ENCODE measurements at places on chromosomes 1 and 21. TPM values are rescaled to one million over a fixed set of nuclear protein-coding genes. Genes with fewer than 3 reads are reported as not detected.

DNA sequence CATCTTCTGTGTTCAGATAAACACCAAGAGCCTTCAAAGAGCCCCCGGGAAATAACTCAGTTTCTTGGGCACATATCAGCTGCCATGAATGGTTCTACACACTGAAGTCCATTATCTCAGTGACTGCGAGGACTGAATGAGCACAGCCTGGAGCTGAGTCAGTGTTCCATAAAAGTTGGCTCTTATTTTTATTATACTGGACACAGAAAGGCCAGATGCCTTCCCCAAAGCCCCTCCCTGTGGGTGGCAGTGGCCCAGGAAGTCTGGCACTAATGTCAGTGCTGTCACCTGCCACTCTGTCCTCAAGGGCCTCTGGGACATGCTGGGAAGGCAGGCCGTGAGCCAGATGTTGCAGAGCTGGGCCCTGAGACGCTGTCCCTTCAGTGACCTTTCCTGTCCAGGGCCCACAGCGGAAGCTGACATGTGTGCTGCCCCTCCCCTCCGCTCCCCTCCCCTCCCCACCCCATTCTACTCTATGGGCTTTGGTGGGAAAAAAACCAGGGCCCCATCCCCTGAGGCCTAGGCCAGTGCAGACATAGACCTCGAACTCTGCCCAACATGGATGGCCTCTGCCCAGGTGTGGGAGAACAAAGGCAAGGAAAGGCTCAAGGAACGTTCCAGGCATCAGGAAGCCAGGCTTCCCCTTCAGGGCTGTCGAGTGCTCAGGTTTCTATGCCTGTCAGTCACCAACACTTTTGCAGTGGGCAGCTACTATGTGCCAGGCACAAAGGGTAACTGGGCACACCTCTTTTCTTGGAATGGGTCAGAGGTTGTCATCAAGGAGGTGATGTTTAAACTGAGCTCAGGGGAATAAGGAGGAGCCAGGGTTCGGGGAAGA lies 22.4 kb upstream of the NPPB start:
- DNase-seq = no peak
- no peaks in the 10 kb centered on the region for H3K36me3 ChIP-seq
- H3K27ac ChIP-seq = no peak overlapping the region

The SEMA6C gene
- total RNA-seq = 13.2 TPM

DNA sequence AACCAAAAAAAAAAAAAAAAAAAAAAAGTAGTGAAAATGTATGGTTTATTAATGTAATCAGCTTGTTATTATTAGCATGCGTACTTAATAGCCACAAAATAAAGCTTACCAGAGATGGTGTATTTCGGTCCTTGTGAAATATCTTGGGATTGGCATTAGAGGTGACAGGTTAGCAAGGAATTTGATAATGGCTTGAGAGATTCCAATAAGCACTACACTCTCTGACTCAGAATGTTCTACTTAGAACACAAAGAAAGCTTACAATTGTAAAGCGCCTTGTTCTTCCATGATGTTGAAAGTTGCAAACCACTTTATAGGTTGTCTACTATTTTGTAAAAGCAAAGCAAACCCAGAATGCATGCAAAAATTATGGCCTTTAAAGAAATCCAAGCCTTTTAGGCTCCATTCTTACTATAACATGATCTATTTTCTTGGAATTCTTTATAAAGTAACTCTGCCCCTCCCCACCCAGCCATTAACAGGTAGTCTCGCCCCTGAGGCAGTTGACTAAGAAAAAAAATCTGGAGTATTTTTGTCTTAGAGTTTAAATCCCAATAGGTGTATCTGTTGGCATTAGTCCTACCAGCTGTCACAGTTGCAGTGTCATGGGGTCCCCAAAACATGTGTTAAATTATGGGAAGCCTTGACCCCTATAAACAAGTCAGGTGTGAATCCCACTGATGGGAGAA lies 129.2 kb downstream of the DHRS3 start:
- H3K27me3 ChIP-seq = no peaks in the 10 kb centered on the region
- peaks cover 5% of the 10 kb centered on the region for H3K36me3 ChIP-seq
- no peak overlapping the region for H3K4me3 ChIP-seq
- H3K4me1 ChIP-seq = peaks cover 12% of the 10 kb centered on the region
- no peak overlapping the region for H3K27ac ChIP-seq

The SMIM11 gene
- 8.2 TPM for total RNA-seq

- H3K27ac ChIP-seq = no peak overlapping the region
- no peaks in the 10 kb centered on the region for H3K4me1 ChIP-seq
- no peak for DNase-seq
- no peak overlapping the region for H3K4me3 ChIP-seq
Observed at GRCh38 chr1:246317332-246318035, 189.6 kb downstream of the SMYD3 start.

The PKP1 gene
- total RNA-seq = not detected

The HCRTR1 gene
- not detected for total RNA-seq

- H3K27ac ChIP-seq = no peak overlapping the region
- H3K27me3 ChIP-seq = no peaks in the 10 kb centered on the region
- H3K36me3 ChIP-seq = peaks cover 28% of the 10 kb centered on the region
Observed at GRCh38 chr1:11845641-11846335, 1.8 kb downstream of the NPPA start.

- H3K27ac ChIP-seq = no peak overlapping the region
- no peaks in the 10 kb centered on the region for H3K27me3 ChIP-seq
- H3K4me3 ChIP-seq = no peak overlapping the region
- DNase-seq = no peak
- H3K36me3 ChIP-seq = peaks cover 7% of the 10 kb centered on the region
- no peaks in the 10 kb centered on the region for H3K4me1 ChIP-seq
Observed at GRCh38 chr1:64651841-64652240, 93.0 kb upstream of the RAVER2 start.

- no peaks in the 10 kb centered on the region for H3K36me3 ChIP-seq
- no peak overlapping the region for H3K4me3 ChIP-seq
- no peak overlapping the region for H3K27ac ChIP-seq
Observed at GRCh38 chr1:99751877-99752504, 14.4 kb downstream of the FRRS1 start.

DNA sequence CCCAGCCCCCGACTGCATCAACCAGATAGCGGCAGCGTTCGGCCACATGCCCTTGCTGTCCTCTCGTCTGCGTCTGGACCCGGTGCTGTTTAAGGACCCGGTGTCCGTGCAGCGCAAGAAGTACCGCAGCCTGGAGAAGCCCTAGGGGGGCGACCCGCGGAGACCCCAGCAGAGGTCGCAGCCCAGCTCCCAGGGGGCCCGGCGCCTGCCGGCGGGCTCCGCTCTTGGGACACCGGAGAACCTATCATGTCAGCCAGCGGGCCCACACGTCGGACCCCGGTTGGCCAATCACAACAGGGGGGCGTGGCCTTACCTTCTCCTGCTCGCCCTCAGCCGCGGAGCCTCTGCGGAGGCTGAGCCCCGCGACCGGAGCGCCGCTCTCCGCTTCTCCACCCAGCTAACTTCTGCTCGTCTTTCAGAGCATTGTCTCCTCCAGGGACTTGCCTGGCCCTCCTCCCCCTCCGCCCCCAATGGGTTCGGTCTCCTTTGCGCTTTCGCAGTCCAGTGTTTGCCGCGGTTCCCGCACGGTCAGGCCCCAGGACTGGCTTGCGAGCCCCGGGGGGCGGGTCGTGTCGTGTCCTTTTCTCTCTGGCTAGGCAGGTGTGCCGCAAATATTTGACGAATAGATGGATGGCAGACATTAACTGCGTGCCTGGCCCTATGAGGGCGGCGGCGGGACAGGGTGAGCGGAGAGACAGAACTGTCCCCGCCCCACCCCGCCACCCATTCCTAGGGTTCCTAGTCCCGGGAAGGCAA lies 10.5 kb downstream of the SLC30A2 start:
- peaks cover 10% of the 10 kb centered on the region for H3K4me1 ChIP-seq
- H3K27ac ChIP-seq = peak overlapping the region; percentile 96
- H3K36me3 ChIP-seq = no peaks in the 10 kb centered on the region
- H3K27me3 ChIP-seq = peaks cover 3% of the 10 kb centered on the region

The OR2T2 gene
- total RNA-seq = not detected

The ZNF692 gene
- total RNA-seq = 68.9 TPM

DNA sequence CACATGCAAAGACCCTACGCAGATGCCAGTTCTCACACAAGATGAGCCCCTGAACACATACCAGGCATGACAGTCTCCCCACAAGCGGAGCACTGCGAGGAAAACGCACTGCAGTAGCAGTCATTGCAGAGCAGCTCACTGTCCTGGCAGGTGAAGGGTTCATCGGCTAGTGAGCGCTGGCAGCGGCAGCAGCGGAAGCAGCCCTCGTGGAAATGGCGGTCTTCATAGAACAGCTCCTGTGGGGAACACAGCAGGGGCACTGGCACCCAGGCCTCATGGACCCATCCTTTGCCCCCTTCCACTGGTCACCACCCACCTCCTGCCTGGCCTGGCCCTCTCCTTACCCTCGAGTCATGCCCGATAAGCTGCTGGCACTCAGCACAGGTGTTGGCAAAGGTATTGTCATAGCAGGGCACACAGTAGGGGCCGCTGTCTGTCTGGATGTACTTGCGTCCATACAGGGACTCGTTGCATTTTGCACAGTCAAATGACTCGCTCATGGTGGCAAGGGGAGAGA lies 6.3 kb downstream of the FHL3 start:
- peaks cover 74% of the 10 kb centered on the region for H3K4me1 ChIP-seq
- no peak overlapping the region for H3K4me3 ChIP-seq
- no peak for DNase-seq
- H3K27ac ChIP-seq = peak overlapping the region; percentile 24
- no peaks in the 10 kb centered on the region for H3K27me3 ChIP-seq

- DNase-seq = no peak
- H3K36me3 ChIP-seq = peaks cover 9% of the 10 kb centered on the region
- H3K27me3 ChIP-seq = no peaks in the 10 kb centered on the region
- H3K27ac ChIP-seq = no peak overlapping the region
Observed at GRCh38 chr1:42721926-42722325, 18.1 kb downstream of the CLDN19 start.

- peaks cover 36% of the 10 kb centered on the region for H3K36me3 ChIP-seq
- no peaks in the 10 kb centered on the region for H3K27me3 ChIP-seq
Observed at GRCh38 chr1:119968601-119969000, 72.3 kb upstream of the ADAM30 start.

The NMNAT2 gene
- total RNA-seq = not detected

- DNase-seq = no peak
- H3K36me3 ChIP-seq = no peaks in the 10 kb centered on the region
- H3K27me3 ChIP-seq = peaks cover 14% of the 10 kb centered on the region
- H3K27ac ChIP-seq = no peak overlapping the region
- no peak overlapping the region for H3K4me3 ChIP-seq
- H3K4me1 ChIP-seq = no peaks in the 10 kb centered on the region
Observed at GRCh38 chr1:112264553-112264952, 131.5 kb upstream of the CTTNBP2NL start.

DNA sequence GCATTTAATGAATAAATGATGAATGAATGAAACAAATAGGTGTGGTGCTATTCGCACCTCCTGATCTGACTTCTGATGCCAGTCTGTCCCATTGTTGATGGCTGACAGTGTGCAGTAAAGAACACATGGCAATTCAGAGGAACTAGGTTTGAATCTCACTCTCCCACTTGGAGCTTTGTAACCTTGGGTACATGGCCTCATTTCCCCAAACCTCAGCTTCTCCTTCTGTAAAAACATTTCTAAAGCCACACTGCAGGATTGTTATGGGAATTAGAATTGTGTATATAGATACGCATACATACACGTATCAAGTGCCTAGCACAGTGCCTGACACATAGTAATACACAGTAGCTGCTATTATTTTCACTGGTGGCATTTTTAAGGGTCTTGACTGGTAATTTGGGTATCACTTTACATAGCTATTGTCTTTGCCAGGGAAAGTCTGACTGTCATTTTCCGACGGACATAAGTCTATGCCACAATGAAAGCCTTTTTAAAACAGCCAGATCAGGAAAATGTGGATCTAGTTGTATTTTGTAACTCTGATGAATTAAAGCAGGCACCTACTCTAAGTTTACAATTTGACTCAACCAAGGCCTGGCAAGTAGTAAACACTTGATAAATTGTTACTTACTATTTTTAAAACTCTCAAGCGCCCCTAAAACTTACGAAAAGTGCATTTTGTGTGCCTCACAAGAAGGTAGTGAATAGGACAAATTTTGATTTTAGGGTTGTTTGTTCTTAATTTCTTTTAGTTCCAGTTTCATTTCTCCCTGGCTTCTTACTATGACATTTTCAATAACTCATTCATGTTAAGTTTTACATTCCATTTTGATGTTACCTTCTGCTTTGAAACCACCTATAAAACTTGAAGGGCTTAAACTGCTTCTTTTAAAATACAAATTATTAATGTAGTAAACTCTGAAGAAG lies 164.4 kb downstream of the SDCCAG8 start:
- peaks cover 10% of the 10 kb centered on the region for H3K36me3 ChIP-seq
- H3K4me3 ChIP-seq = no peak overlapping the region
- H3K27me3 ChIP-seq = no peaks in the 10 kb centered on the region
- peaks cover 25% of the 10 kb centered on the region for H3K4me1 ChIP-seq
- no peak for DNase-seq

GRCh38 chr1:11561740-11562139 lies 82.8 kb downstream of the DISP3 start:
- DNase-seq = no peak
- no peak overlapping the region for H3K4me3 ChIP-seq
- H3K27me3 ChIP-seq = peaks cover 42% of the 10 kb centered on the region
- H3K4me1 ChIP-seq = no peaks in the 10 kb centered on the region
- no peaks in the 10 kb centered on the region for H3K36me3 ChIP-seq

The DMBX1 gene
- not detected for total RNA-seq

DNA sequence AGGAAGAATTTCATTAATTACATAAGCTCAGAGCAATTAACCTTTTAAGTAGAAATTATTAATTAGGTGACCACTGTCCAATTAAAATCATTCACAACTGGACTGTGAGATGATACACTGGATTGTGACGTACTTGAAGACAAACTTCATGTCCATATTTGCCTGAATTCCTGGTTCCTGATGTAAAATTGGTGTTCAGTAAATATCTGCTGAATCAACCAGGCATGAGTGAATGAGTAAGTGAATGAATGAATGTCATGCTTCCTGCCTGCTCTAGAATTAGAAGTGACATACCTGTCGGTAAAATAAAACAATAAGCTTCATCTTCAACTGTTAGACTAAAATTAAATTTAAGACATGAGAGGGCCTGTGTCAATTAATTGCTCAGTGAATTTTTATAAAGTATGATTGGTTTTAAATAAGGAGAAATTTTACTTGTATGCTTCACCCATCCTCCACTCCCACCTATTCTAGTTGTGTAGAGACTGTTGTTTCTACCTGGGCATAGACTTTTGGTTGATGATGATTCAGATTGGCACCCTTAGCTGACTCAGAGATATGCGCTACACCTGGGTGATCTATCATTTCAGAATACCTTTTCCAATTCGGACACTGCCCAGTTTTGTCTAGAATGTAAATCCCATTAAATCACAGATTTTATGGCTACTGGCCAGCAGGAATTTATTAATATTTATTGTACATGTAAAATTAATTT lies 56.9 kb upstream of the PTGS2 start:
- H3K27ac ChIP-seq = no peak overlapping the region
- DNase-seq = no peak
- no peaks in the 10 kb centered on the region for H3K36me3 ChIP-seq
- H3K4me1 ChIP-seq = peaks cover 5% of the 10 kb centered on the region

The DISP1 gene
- 6.9 TPM for total RNA-seq

DNA sequence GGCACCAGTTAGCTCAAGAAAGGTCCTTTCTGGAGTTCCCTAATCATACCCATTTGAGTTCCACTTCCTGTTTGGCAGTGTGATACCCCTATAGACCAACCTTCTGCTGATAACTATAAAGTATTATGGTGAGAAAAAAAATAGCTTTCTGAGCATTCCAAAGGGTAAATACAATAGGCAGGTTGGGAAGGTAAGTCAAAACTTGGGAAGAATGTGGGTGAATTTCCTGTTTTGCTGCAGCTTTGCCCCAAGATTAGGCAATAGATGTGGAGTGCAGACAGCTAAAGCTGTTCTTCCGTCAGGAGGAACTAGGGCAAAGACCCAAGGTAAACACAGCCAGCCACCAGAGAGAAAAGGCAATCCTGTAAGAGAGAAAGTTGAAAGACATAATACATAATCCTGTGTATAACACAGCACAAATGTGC lies 49.9 kb upstream of the GUCA2A start:
- no peaks in the 10 kb centered on the region for H3K27me3 ChIP-seq
- peak overlapping the region; percentile 51 for H3K27ac ChIP-seq
- H3K4me3 ChIP-seq = no peak overlapping the region
- peaks cover 58% of the 10 kb centered on the region for H3K36me3 ChIP-seq
- no peak for DNase-seq

The CYP4X1 gene
- total RNA-seq = not detected
